NCI-H1092 (cell line): ENCODE measurements at places on chromosomes 7 and 10.

- no peak for DNase-seq
Measured at GRCh38 chr7:2100278-2101208, 132.2 kb downstream of the MAD1L1 start.

DNA sequence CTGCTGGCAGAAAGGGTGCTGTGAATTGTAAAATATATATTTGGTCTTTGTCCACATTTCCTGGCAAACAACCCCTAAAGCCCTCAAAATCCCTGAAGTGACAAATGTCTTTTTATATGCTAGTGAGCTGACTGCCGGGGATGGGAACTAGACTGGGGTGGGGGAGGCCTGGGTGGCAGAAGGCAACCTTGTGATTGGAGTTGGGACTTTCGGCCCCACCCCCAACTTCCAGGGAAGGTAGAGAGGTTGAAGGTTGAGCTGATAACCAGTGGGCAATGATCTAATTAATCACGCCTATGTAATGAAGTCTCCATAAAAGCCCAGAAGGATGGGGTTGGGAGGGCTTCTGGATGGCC is 2.7 kb downstream of the EPHA1 start:
- DNase-seq = no peak

- DNase-seq = no peak
Measured at GRCh38 chr7:121916211-121916610, 43.2 kb downstream of the PTPRZ1 start.

DNA sequence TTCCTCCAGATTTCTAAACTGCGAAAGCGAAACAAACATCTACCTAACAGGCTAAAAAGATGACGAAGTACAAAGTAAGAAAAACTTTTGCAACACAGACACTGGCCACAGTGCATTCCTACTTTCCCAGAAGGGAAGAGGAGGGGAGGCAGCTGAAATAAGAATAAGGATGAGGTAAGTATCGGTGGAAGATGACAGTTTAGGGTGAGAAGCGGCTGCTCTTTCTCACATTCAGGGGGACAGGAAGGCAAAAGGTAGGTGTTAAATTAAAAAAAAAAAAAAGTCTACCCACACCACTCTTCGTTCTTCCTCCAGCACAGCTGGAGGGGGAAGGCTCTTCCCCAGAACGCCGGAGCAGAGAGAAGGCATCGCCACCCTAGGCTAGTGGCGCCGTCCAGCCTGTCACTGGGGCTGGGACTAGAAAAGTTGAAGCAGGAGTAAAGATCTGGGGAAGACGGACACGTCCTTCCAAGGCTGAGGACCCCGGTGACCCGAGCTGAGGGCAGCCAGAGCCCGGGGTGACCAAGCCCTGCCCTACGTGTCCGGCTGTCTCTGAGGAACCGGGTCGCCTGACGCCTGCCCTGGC is 846 bp downstream of the DNAJC1 start:
- DNase-seq = no peak

DNA sequence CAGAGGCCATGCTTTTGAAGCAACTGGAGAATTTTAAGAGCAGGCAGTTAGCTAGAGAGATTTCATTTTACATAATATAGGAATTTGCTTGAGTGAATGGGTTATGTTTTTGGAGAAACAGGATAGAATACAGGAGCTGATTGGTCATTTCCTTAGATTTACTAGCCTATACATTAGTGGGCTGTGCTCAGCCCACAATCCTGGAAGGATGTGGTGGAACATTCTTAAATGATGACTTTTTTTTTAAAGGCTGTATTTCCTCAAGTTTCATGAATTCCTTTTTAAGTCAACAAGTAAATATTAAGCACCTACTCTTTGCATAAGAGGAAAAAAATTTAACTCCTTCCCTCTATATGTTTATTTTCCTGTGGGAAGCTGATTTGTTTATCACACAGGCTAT is 314.4 kb upstream of the BMPER start:
- DNase-seq = no peak

DNA sequence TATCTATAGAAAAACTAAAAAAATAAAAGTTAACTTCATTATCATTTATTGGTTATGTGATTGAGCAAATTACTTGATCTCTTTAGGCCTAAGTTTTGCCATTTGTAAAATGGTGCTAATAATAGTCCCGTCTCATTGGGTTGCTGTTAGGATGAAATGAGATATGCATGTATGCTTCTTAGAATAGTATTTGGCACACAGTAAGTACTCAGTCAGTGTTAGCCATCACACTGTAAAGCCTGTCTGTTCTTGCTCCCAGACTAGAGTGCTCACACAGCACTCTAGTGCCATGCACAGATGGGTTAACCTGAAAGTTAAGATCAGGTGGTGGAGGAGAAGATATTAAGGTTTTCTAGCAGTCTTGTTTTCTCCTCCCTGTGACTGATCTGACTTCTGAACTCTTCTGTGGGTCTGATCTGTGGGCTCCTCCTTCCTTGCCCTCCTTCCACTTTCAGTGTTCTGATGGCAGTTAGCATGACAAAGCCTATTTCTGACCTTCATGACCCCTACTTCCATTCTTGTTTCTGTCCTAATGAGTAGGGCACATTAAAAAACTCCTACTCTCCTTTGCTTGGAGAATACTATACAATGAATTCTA is 167.5 kb downstream of the RNLS start:
- no peak for DNase-seq

DNA sequence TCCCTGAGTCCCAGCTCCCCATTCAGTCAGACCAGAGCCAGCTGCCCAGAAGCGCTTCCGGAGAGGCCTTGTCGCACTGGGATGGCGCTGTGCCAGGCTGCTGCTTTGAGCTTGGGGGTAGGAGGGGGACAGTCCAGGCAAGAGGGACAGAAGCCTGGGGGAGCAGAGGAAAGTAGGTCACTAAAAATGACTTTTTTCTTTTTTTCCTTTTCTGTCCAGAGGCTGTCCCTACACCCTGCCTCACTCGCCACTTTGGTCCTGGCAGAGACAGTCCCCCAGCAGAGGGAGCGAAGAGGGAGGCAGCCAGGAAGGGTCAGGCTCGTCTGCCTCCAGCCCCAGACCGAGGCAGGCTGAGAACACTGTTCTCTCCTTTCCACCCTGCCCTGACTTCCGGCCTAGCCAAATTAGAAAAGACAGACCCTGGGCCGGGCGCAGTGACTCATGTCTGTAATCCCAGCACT is 15.8 kb upstream of the TRIM8 start:
- no peak for DNase-seq

DNA sequence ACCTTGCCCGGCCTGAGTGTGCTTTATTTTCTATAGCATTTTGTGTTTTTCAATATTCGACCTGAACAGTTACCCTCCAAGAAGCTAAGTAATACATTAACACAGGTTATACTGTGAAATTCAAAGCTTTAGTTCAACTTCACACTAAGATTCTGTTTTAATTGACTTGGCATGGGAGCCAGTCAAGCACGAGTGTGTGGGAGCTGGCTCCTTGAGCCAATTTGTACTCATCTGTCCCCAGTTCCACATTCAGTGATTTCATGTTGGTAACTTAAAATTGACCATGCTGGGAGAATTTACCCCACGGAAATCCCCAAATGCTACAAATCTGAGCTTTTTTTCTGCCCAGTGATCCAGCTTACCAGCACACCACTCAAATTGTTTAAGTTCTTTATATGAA is 20.3 kb downstream of the TSPAN12 start:
- DNase-seq = no peak

DNA sequence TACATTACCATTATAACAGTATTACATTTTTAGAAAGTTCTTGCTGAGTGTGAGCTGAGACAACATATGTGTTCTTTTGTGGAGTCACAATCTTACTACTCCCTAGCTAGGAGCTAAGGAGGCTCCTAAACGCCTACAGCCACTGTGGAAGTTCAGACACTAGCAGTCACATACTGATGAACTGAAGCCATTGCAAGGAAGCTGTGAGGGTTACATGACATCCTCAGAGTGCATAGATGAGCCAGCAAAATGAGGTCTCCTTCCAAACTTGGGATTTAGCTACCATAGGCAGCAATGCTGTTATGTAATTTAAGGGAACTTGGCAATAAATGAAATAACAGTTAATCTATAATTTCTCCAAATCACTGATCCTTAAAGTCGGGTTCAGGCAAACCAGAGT is 10.8 kb upstream of the ST7 start:
- DNase-seq = no peak

- DNase-seq = no peak
Measured at GRCh38 chr10:11760861-11761260, 18.7 kb downstream of the ECHDC3 start.

DNA sequence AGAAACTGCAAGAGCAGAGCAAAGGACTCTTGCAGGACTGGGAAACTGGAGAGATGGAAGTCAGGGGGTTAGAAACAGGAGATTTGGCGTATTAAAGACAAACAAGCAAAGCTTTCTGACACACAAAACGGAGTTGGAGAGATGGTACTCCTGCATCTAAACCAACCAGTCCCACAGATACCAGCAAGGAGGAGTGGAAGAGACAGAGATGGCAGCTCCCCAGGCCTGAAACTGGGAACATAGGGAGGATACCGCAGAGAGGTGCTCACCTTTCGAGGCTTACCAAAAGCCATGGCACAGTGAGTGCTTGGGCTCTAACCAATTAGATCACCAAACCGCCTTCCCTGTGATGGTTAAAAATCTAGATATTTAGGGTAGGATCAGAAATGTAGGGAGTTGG is 4.8 kb upstream of the MBL2 start:
- DNase-seq = no peak

DNA sequence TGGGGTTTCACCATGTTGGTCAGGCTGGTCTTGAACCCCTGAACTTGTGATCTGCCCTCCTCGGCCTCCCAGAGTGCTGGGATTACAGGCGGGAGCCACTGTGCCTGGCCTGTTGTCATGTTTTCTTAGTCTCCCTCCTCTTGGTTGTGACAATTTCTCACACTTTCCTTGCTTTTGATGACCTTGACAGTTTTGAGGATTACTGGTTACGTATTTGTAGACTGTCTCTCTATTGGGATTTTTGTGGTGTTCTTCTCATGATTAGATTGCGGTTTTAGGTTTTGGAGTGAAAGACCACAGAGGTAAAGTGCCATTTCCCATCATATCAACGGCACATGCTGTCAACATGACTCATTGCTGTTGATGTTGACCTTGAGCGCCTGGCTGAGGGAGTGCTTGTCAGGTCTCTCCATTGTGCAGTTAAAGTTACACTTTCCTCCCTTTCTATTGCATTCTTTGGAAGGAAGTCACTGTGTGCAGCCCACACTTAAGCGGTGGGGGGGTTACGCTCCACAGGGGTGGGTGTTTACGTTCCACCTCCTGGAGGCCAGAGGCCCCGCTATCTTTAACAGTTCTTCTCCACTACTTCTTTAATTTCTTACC is 10.8 kb downstream of the NEURL1 start:
- no peak for DNase-seq

DNA sequence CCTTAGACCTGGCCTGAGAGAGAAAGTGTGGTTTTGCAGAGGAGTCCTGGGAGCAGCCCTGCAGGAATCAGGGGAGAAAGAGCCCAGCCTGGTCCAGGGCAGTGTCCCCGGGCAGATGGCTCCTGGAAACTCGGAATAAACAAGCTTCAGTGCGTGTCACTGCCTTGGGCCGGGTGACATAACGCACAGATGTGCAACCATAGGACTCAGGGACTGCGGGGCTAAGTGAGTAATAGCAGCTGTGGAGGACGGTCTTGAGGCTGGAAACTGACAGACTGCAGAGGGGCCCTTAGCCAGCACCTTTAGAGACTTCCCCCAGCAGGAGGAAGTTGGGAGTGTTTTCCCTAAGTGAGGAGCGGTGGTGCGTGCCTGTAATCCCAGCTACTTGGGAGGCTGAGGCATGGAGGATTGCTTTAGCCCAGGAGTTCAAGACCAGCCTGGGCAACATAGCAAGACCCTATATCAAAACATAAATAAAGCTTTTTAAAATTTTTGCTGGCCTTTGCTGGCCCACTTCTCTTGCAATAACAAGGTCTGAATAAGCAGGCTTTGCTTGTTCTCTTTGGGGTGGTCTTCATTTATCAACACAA is 5.3 kb upstream of the CLIP2 start:
- DNase-seq = no peak

DNA sequence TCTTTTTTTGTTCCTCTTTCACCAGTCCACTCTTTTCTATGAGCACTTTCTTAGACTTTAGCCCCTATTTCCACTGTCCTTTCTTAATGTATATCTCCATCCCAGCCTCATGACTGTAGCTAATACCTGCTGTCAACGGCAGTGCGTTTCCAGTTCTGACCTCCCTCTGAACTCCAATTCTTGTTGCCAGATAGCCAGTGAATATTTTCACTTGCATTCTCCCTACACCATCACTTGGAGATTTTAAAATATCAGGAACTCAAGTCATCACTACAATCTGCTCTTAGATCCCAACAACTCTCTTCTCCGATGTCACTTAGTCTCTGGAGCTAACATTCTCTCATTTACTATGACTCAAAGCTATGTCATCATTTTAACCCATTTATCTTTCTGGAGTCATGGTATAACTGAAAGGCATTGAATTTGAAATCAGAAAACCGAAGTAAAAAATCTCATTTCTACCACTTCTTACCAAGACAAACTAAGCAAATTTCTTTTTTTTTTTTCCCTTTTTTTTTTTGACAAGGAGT is 5.1 kb upstream of the SLC16A12 start:
- DNase-seq = no peak

DNA sequence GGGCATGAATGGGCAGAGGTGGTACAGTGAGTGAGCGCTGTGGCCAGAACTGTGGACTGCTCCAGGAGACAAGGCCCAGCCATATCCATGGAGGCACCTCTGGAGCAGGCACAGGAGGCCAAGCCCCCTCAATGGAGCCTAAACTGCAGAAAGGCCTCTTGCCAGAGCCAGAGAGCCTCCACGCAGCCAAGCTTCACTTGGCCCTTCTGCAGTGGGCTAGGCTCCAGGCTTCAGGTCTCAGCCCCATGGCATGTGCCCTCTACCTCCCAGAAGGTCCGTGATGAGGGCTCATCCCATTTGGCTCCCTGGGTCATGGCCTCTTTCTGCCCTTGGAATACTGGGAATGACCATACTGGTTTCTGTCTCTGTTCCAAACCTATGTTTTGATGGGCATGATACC is 8.9 kb downstream of the PDE1C start:
- DNase-seq = no peak

DNA sequence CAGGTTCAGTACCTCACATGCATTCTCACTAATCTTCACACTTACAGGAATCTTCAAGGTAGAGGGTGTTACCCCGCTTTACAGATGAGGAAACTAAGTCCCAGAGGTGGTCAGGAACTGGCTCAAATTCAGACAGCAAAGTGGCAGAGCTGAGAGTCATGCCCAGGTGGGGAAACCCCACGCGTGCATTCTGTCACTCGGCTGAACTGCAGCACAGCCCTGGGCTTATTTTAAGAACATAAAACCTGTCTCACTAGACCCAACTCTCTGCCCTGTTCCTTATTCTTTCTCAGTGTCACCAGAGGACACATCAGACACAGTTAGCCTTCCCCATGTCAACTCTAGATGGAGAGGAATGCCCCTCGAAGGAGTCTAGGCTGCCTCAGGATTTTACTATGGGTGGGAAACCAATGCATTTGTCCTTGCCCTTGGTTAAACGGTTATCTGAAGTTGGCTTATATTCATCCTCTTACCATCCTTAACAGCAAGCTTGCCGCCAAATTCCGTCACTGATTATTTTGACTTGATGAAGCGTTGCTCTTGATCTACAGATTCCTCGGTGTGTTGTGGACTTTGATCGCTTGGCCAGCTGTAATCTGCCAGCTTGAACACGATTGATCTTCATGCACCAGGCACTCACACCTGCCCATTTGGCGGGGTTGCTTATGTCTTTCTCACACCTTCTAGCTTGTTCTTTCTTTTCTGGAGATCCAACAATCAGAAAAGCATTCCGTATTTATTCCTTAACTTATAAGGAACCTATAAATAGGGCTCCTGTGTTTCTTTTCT is 627.9 kb downstream of the SDK1 start:
- DNase-seq = no peak
